Right renal pelvis (tissue), 4 donors: ENCODE measurements at places on chromosomes 7 and 10. TPM values are rescaled to one million over a fixed set of nuclear protein-coding genes. Genes with fewer than 3 reads are reported as not detected.

Gene BTRC
- 20.1 TPM for polyA plus RNA-seq

Gene CDNF
- polyA plus RNA-seq: 2.6 TPM

Gene CTBP2
- 89.7 TPM for polyA plus RNA-seq

Gene AKR1C8
- polyA plus RNA-seq: 0.25 TPM

Gene PLPP4
- polyA plus RNA-seq: 5.4 TPM

Gene ACBD7
- polyA plus RNA-seq: 5.5 TPM

Gene CDHR1
- polyA plus RNA-seq: 0.96 TPM

Gene ZNF117
- 46.6 TPM for polyA plus RNA-seq

Gene FGL2
- 51.0 TPM for polyA plus RNA-seq

- no peak for DNase-seq
Observed at GRCh38 chr10:54470324-54470631, 330.8 kb downstream of the PCDH15 start.

DNA sequence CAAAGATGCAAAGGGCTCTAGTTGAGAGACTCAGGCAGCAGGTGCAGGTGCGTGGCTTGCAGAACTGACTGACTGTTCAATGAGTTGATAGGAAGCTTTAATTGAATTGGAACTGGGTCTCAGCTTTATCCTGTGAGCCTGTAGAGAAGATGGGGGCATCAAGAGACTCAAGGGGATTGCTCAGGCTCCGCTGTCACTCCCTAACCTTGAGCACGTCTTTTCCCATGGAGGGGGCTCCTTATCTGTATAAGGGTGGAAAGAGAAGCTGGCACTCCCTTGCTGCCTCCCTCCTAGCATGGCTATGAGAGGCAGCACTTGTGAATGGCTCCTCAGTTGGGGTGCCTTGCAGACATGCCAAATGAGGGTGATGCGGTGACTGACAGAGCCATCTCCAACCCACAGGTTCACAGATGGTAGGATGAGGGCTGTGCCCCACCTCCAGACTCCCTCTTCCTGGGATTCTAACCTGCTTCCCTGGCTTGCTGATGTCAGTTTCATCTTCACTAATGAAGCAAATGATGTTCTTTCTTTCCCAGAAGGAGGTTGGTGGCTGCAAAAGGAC, 12.4 kb upstream of the PLEKHA1 start:
- DNase-seq: no peak

- DNase-seq: no peak
Observed at GRCh38 chr7:133535308-133535707, 282.4 kb downstream of the EXOC4 start.

GRCh38 chr10:48215486-48216203, 58.9 kb downstream of the FRMPD2 start:
- no peak for DNase-seq

GRCh38 chr7:79681454-79681853, 228.0 kb upstream of the MAGI2 start:
- no peak for DNase-seq

DNA sequence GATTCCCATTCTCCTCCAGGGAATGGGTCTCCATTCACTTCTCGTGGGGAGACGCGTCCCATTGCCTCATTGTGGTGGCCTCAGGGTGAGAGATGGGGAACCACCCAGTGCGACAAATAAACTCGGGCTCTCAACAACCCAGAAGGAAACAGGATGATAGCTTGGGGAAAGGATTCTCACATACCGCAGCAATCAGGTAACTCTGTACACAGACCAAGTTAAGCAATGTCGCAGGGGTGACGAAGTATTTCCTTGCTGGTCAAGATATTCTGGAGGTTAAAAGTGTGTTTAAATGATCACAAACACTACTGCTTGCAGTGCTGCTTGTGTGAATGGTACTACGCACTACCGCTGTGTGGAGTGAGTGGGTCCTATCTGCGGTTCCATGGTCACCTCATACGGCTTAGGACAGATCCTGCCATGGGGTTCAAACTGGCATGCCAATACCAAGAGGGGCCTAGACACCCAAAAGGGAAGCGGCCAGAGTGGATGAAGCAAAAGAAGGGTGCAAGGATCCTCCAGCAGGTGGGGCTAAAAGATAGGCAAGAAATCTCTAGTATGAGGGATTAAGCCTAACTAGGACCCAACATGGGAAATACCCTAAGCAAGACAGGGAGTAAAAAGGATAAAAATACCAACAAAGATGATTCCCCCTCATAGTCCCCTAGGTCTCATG, 143.8 kb upstream of the TMEM106B start:
- DNase-seq: peak; percentile 13

- no peak for DNase-seq
Observed at GRCh38 chr7:24245362-24245761, 38.6 kb upstream of the NPY start.

- DNase-seq: no peak
Observed at GRCh38 chr7:17786314-17786852, 153.9 kb downstream of the SNX13 start.

- DNase-seq: no peak
Observed at GRCh38 chr10:49324711-49325110, 25.7 kb downstream of the C10orf71 start.

GRCh38 chr10:131701131-131701947, 199.5 kb upstream of the PPP2R2D start:
- no peak for DNase-seq

DNA sequence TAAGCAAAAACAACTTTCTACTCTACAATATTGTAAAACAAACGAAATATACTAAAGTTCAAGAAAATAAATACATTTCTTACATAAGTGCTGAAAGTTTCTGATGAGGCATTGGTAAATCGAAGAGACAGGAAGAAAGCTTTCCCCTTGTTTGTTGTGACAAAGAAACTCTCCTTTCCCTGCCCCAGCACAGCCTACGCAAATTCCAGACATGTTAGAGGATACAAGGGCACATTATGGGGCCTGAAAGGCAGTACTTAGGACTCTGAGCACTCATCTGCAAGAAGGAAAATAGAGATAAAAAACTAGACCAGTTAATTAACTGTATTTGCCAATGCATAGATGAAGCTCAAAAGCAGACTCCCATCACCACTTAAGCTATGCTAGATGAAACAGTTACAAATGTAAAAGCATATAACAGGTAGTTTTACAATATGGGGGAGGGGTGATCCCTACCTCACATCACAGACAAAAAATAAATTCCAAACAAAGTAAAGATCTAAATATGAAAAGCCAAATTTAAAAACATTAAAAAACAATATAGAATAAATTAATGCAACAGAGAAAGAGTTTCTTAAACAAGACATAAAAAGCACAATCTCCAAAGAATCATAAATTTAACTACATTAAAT, 21.8 kb downstream of the ARHGAP19 start:
- no peak for DNase-seq

DNA sequence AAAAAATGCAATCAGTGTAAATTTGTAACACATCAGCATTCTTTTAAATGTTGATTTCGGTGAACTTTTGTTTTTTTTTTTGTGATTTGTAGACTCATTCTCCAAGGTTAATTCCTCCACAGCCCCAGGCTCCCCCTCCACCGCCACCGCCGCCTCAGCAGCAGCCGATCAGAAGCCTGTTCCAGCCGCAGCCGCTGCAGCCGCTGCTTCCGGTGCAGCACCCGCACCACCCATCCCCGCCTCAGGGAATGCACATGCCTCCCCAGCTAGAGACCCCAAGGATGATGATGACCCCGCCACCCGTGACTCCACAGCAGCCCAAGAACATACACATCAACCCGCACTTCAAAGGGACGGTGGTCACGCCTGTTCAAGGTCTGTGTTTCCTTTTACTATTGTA, 66.6 kb downstream of the RBM33 start:
- DNase-seq: no peak

DNA sequence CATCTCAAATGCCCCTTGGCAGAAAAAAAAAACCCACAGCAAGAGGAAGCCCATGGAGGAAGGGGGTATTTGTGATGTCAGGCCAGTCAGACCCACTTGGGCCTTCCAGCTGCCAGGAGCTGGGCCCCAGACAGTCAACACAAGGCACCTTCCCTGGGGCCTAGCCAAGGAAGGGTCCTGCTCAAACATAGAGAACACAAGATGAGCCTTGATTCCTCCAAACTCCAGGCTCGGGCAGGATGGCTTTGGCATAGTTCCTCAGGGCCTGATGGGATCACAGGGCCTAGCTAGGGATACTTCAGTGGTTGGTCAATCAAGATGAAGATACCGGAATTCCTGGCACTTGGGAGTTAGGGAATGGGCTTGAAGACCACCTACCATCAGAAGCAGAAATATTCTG, 30.8 kb downstream of the DPCD start:
- no peak for DNase-seq

- no peak for DNase-seq
Observed at GRCh38 chr7:80089366-80089765, 45.3 kb upstream of the GNAI1 start.

DNA sequence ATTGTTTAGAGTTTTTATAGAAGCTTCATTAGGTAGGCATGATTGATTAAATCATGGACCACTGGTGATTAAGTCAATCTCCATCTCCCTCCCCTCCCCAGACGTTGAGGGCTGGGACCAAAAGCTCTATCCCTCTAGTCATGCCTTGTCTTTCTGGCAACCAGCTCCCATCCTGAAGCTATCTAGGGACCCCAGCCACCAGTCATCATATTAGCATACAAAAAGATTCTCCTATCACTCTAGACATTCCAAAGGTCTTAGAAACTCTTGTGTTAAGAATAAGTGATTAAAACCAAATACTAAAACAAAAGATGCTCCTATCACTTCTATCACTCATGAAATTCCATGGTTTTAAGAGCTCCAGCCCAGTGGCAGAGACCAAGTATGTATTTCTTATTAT, 178.2 kb downstream of the RAPGEF5 start:
- no peak for DNase-seq

DNA sequence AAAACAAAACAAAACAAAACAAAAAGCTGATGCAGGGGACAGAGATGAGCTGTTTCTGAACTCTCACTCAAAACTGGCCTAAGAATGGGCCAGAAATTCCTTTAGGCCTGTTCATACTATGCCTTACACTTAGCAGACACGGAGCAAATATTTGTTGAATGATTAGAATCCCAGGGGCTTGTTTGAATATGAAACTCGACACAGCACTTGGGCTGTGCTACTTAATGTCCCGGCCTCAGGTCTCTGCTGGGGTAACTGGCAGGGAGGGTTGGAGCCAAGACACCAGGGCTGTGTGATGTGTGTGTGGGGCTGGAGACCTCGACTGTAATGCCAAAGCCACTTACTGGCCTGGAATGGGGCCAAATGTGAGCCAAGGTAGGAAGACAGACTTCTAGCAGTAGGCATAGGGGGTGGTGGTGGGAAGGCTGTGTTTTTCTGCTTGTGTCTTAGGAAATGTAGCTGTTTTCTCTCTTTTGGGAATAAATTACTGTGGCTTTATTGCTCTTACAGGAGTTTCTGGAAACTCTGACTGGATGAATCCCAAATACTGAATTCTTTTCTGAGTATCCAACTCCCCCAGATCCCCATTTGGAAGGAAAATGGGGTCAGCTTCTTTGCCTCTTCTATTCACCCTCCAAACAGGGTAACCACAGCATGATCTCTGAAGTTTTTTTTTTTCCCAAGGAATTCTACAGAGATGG, 66.7 kb downstream of the EMX2 start:
- DNase-seq: no peak

DNA sequence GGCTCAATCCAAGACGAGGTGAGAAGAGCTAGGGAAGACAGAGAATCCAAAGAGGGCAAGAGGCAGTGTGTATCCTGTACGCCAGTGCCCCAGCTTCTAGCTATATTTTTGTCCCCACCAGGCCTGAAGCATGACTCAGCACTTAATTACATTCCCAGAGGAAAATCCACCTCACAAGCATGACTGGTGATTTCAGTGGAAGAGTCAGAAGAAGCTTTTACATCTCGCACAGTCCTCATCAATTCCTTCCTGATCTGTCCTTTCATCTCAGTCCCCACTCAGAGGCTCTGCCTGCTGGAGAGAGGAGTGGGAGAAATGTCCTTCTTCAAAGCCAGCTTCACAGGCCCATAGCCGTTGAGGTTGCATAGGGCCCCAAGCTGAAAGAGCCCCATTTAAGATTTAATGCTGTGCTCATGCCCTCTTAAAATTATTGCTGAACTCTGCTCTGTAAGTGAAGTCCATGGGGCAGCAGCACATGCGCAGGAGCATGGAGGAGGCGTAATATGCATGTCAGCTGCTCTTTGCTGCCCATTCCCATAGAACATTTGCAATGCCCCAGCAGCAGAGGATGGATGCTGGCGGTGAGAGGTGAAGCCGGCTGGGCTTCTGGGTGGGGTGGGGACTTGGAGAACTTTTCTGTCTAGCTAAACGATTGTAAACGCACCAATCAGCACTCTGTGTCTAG, 39.0 kb upstream of the AOAH start:
- no peak for DNase-seq

DNA sequence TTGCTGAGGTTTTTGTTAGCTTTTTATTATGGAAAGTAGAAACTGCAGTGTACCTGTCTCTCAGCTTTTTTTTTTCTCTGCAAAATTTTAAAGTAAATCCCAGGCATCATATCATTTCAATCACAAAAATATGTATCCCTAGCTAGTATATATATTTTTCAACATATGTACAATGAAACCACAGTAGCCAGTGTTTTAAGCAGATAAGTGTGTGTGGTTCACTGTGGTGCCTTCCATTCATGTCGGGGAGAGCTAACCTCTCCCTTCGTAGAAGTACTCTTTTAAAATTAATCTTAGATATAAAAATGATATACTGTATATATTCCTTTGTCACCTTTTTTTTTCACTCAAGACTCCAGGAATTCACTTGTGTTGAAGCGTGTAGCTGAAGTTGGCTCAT, 22.7 kb downstream of the CUL1 start:
- DNase-seq: no peak

DNA sequence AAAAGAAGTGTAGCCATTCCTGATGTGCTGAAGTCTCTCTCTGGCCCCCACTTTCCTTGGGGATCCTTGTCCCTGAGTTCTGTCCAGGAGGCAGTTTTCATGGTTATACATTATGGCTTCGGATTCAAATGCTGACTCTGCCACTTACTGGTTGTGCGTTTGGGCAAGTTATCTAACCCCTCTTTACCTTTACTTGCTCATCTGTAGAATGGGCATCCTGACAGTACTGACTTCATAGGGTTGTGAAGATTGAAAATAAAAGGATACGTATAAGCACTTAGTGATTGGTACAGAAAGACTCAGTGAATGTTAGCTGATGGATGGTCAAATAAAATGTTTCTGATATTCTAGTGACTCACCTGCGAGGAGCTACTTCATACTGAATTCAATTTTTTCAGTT, 65.1 kb downstream of the TACR2 start:
- no peak for DNase-seq

DNA sequence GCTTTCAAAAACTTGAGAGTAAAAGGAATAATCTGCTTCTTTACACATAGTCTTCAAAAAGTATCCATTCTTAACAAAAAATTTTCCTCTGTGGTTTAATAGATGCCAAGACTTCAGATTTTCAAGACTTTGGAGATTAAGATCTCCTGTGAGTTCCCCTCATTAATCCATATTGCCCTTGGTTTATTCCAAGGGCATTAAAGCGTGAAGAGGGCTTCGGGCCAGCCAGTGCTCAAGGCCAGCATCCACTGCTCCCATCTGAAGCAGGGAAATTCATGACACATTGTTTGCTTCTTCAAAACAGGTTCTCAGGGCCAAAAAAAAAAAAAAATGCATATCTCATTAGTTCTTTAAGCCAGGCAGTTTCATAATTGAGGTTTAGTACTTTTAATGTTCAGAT, 137.3 kb upstream of the RHOBTB1 start:
- no peak for DNase-seq
